ENCODE measurements at places on chromosomes 2 and 18. TPM values are rescaled to one million over a fixed set of nuclear protein-coding genes. Genes with fewer than 3 reads are reported as not detected.
A peak's percentile ranks its signal among the peaks of the same experiment; 100 is the strongest.

Gene PCARE
- not detected for total RNA-seq

Gene RGPD5
- 15.4 TPM for total RNA-seq

Gene FAP
- total RNA-seq, result not detected

Gene SULT1C2
- 0.69 TPM for total RNA-seq

Gene TMX3
- total RNA-seq, result 51.5 TPM

Gene DES
- 6.1 TPM for total RNA-seq

Gene SLC14A1
- not detected for total RNA-seq

- no peak overlapping the region for H3K4me3 ChIP-seq
- no peak overlapping the region for H3K27ac ChIP-seq
- H3K27me3 ChIP-seq, result no peaks in the 10 kb centered on the region
- no peaks in the 10 kb centered on the region for H3K4me1 ChIP-seq
- no peak for DNase-seq
These were observed 228.7 kb downstream of the FSIP2 start for GRCh38 chr2:185967335-185967734.

DNA sequence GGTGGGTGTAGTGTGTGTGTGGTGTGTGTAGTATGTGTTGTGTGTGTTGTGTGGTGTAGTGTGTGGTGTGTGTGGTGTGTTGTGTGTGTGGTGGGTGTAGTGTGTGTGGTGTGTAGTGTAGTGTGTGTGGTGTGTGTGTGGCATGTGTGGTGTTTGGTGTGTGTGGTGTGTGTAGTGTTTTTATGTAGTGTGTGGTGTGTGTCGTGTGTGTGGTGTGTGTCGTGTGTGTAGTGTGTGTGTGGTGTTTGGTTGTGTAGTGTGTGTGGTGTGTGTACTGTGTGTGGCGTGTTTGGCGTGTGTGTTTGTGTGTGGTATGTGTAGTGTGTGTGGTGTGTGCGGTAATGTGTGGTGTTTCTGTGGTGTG is 4.7 kb upstream of the RTP5 start:
- H3K36me3 ChIP-seq, result no peaks in the 10 kb centered on the region
- no peak for DNase-seq
- H3K4me3 ChIP-seq, result no peak overlapping the region
- no peaks in the 10 kb centered on the region for H3K4me1 ChIP-seq
- H3K27me3 ChIP-seq, result no peaks in the 10 kb centered on the region

GRCh38 chr2:45888167-45888566 is 236.7 kb downstream of the PRKCE start:
- no peaks in the 10 kb centered on the region for H3K27me3 ChIP-seq
- no peaks in the 10 kb centered on the region for H3K36me3 ChIP-seq
- peaks cover 3% of the 10 kb centered on the region for H3K4me1 ChIP-seq
- no peak overlapping the region for H3K4me3 ChIP-seq
- H3K27ac ChIP-seq, result no peak overlapping the region
- DNase-seq, result no peak

- no peaks in the 10 kb centered on the region for H3K36me3 ChIP-seq
- H3K4me3 ChIP-seq, result no peak overlapping the region
- no peak overlapping the region for H3K27ac ChIP-seq
- H3K27me3 ChIP-seq, result no peaks in the 10 kb centered on the region
These were observed 74.7 kb upstream of the SNTG2 start for GRCh38 chr2:875687-876615.

- no peak for DNase-seq
- H3K4me1 ChIP-seq, result peaks cover 25% of the 10 kb centered on the region
- H3K27me3 ChIP-seq, result no peaks in the 10 kb centered on the region
- no peak overlapping the region for H3K4me3 ChIP-seq
These were observed 62.2 kb downstream of the RPL37A start for GRCh38 chr2:216560838-216561270.

GRCh38 chr2:177175917-177176668 is 36.5 kb upstream of the HNRNPA3 start:
- H3K36me3 ChIP-seq, result no peaks in the 10 kb centered on the region
- peaks cover 9% of the 10 kb centered on the region for H3K4me1 ChIP-seq
- DNase-seq, result no peak
- H3K27ac ChIP-seq, result no peak overlapping the region

GRCh38 chr2:72914206-72914559 is 3.1 kb upstream of the EMX1 start:
- no peaks in the 10 kb centered on the region for H3K36me3 ChIP-seq
- H3K27ac ChIP-seq, result no peak overlapping the region
- peaks cover 99% of the 10 kb centered on the region for H3K27me3 ChIP-seq

- no peaks in the 10 kb centered on the region for H3K27me3 ChIP-seq
- peaks cover 4% of the 10 kb centered on the region for H3K4me1 ChIP-seq
- H3K27ac ChIP-seq, result no peak overlapping the region
- no peak for DNase-seq
- no peak overlapping the region for H3K4me3 ChIP-seq
These were observed 13.7 kb upstream of the SERPINB11 start for GRCh38 chr18:63689064-63689463.

- no peak overlapping the region for H3K4me3 ChIP-seq
- H3K27me3 ChIP-seq, result no peaks in the 10 kb centered on the region
- H3K36me3 ChIP-seq, result no peaks in the 10 kb centered on the region
These were observed 126.0 kb downstream of the ZNF532 start for GRCh38 chr18:58990720-58991119.

DNA sequence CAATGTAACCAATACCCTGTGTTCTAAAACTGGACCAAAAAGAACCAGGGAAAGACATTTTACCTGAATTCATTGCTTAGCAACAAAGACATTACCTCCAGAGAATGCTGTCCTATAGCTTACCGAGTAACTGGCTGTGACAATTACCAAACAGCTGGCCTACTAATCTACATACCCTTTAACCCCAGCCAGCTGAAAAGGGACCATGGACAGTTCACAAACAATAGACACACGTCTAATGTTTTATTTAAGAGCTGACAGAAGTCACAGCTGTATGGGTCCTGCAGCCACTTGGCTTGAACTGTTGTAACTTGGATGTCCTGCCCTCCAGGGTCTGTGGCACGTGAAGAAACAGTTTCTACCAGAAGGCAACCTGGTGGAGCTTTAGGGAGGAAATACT is 130.1 kb upstream of the EFEMP1 start:
- H3K4me1 ChIP-seq, result no peaks in the 10 kb centered on the region
- no peak overlapping the region for H3K4me3 ChIP-seq
- no peaks in the 10 kb centered on the region for H3K36me3 ChIP-seq
- no peak for DNase-seq
- H3K27me3 ChIP-seq, result no peaks in the 10 kb centered on the region

- no peaks in the 10 kb centered on the region for H3K4me1 ChIP-seq
- no peak overlapping the region for H3K4me3 ChIP-seq
- H3K36me3 ChIP-seq, result no peaks in the 10 kb centered on the region
- no peak for DNase-seq
- H3K27ac ChIP-seq, result no peak overlapping the region
These were observed 36.1 kb downstream of the CREG2 start for GRCh38 chr2:101351207-101351606.

- DNase-seq, result no peak
- no peak overlapping the region for H3K4me3 ChIP-seq
- H3K4me1 ChIP-seq, result peaks cover 15% of the 10 kb centered on the region
- no peak overlapping the region for H3K27ac ChIP-seq
- H3K27me3 ChIP-seq, result no peaks in the 10 kb centered on the region
These were observed 46.9 kb downstream of the MAP4K3 start for GRCh38 chr2:39390216-39390615.

DNA sequence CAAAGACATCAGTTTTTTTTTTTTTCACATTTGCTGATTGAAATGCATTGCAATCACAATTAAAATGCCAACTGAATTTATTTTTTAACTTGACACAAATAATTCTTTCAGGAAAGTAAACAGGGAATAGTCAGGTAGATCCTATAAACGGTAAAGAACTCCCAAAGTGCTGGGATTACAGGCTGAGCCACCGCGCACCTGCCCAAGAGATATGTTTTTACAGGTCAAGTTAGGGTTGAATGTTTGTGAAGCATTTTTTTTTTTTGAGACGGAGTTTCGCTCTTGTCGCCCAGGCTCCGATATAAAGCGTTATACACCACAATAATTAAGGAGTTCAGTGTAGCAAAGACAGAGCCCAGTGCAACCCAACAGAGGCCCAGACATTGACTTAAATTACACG is 15.1 kb downstream of the ITM2C start:
- no peaks in the 10 kb centered on the region for H3K4me1 ChIP-seq
- no peak for DNase-seq
- peaks cover 33% of the 10 kb centered on the region for H3K36me3 ChIP-seq
- H3K27ac ChIP-seq, result no peak overlapping the region
- no peak overlapping the region for H3K4me3 ChIP-seq
- H3K27me3 ChIP-seq, result no peaks in the 10 kb centered on the region

GRCh38 chr2:46634905-46635304 is 155.5 kb downstream of the TMEM247 start:
- H3K36me3 ChIP-seq, result no peaks in the 10 kb centered on the region
- no peaks in the 10 kb centered on the region for H3K27me3 ChIP-seq
- no peak overlapping the region for H3K4me3 ChIP-seq
- no peak overlapping the region for H3K27ac ChIP-seq
- no peaks in the 10 kb centered on the region for H3K4me1 ChIP-seq

GRCh38 chr2:230411570-230412370 is 4.2 kb upstream of the SP100 start:
- H3K4me3 ChIP-seq, result peak overlapping the region; percentile 75
- peak; percentile 59 for DNase-seq
- peaks cover 20% of the 10 kb centered on the region for H3K27me3 ChIP-seq
- no peaks in the 10 kb centered on the region for H3K4me1 ChIP-seq
- H3K36me3 ChIP-seq, result no peaks in the 10 kb centered on the region

DNA sequence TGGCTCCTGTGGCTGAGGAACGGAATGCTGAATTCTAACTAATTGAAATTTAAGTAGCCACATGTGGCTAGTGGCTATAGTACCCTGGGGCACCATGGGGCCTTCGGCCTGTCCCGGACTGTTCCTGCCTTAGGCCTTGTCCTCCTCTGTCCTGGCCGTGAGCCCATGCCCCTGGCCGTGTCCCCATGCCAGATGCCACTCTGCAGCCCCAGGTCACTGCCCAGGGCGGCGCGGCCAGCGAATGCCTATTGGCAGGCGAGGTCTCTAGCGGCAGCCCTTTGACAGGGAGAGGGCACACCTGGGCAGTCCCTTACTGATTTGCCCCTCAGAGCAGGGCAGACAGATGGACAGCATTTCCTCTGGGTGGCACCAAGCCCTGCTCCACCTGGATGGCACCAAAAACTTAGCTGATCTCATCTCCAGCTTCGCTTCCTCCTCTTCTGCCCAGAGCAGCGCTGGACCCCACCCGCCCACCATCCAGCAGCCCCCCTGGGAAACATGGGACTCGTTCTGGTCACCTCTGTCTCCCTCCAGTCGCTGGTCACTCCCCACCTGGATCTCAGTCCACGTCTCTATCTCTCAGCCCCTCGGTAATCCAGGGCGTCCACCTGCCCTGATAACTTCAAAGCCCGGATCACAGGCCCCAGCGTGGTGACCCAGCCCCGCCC is 1.1 kb upstream of the DGKD start:
- peaks cover 32% of the 10 kb centered on the region for H3K27me3 ChIP-seq
- peak overlapping the region; percentile 85 for H3K4me3 ChIP-seq
- DNase-seq, result no peak

GRCh38 chr2:96864343-96865091 is 5.4 kb downstream of the SEMA4C start:
- H3K27ac ChIP-seq, result no peak overlapping the region
- H3K4me3 ChIP-seq, result no peak overlapping the region
- no peaks in the 10 kb centered on the region for H3K27me3 ChIP-seq
- DNase-seq, result no peak
